ENCODE measurements at places on chromosomes 16 and 17. TPM values are rescaled to one million over a fixed set of nuclear protein-coding genes. Genes with fewer than 3 reads are reported as not detected.

KRT31 gene
- polyA plus RNA-seq, result 0.08 TPM

- DNase-seq, result no peak
Observed at GRCh38 chr17:60392845-60393702, 1.1 kb upstream of the USP32 start.

GRCh38 chr16:59212492-59213024 is 478.4 kb upstream of the GOT2 start:
- no peak for DNase-seq

GRCh38 chr16:4350365-4350786 is 745 bp downstream of the PAM16 start:
- no peak for DNase-seq

Data from left renal pelvis (tissue), 4 donors.